ENCODE measurements at places on chromosomes 6 and 20.

DNA sequence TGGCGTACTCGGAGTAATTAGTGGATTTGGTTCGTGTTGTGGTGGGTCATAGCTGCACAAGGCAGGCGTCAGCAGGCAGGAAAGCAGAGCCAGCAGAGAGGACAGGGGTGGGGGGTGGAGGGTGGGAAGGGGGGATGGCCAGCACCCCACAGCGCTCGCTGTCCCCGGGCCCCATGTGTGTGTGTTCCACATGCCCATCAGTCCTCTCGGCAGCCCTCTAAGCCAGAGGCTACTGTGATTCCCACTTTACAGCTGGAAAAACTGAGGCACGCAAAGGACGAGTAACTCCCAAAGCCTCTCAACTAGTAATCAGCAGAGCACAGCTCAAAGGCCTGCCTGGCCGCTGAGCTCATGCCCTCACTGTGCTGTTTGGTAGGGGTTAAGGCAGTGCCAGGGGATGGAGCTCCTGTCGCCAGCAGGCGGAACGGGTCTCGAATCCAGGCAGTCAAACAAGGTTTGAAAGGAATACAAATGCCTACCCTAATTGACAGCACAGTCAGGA lies 175.2 kb downstream of the ZDHHC14 start:
- DNase-seq, result no peak

DNA sequence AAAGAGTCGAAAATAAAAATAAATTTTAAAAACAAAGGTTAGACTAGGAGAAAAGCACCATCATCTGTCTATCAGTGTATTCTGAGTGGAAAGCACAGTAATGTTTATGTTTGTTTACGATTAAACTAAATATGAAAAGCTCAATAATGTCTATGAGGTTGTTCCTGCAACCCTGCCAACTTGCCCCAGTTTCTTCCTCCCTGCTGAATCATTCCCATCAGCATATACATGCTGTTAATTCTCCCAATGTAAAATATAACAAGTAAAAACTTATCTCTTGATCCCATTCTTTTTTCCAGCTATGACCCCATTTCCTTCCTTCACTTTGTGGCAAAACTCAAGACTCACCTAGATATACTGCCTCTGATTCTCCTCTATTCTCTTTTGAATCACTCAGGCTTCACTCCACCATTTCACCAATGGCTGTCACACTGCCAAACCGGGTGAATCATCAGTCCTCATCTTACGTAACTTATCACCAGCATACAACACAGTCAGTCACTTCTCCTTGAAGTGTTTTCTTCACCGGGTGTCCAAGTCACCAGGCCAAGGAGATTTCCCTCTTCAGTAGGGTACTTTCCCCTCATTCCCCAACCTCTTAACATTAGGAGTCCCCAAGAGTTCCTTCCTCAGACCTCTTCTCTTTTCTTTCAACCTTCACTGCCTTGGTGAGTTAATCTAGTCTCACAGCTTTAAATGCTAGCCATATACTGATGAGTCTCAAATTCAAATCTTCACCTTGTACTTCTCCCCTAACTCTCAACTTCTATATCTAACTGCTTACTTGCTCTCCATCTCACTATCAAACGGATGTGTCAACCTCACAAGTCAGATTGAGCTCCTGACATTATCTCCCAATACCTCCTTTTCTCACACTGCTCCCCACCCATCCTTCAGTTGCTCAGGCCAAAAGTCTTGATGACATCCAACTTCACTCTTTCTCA lies 6.2 kb downstream of the TMEM242 start:
- peak; percentile 92 for DNase-seq

- no peak for DNase-seq
Measured at GRCh38 chr6:47535316-47536225, 58.0 kb downstream of the CD2AP start.

- DNase-seq, result no peak
Measured at GRCh38 chr6:139099984-139100383, 34.9 kb upstream of the HECA start.

- no peak for DNase-seq
Measured at GRCh38 chr6:53059648-53060589, 5.3 kb upstream of the FBXO9 start.

GRCh38 chr6:10463491-10464481 lies 48.9 kb upstream of the TFAP2A start:
- no peak for DNase-seq
